Thoracic aorta (tissue), 2 donors: ENCODE measurements at places on chromosomes 16 and 17. TPM values are rescaled to one million over a fixed set of nuclear protein-coding genes. Genes with fewer than 3 reads are reported as not detected.

DNA sequence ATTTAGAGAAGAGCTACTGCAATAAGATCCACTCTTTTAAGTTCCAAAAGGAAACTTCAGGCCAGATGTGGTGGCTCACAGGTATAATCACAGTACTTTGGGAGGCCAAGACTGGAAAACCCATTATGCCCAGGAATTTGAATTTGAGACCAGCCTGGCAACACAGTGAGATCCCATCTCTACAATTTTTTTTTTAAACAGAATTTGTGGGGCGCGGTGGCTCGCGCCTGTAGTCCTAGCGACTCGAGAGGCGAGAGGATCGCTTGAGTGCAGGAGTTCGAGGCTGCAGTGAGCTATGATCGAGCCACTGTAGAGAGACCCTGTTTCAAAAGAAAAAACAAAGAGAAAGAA is 793 bp downstream of the COG7 start:
- H3K27ac ChIP-seq: no peak overlapping the region
- H3K36me3 ChIP-seq: no peaks in the 10 kb centered on the region
- DNase-seq: no peak
- peak overlapping the region; percentile 94 for H3K4me3 ChIP-seq
- no peaks in the 10 kb centered on the region for H3K27me3 ChIP-seq
- peaks cover 11% of the 10 kb centered on the region for H3K4me1 ChIP-seq

USP43 gene
- total RNA-seq: 0.21 TPM

DNA sequence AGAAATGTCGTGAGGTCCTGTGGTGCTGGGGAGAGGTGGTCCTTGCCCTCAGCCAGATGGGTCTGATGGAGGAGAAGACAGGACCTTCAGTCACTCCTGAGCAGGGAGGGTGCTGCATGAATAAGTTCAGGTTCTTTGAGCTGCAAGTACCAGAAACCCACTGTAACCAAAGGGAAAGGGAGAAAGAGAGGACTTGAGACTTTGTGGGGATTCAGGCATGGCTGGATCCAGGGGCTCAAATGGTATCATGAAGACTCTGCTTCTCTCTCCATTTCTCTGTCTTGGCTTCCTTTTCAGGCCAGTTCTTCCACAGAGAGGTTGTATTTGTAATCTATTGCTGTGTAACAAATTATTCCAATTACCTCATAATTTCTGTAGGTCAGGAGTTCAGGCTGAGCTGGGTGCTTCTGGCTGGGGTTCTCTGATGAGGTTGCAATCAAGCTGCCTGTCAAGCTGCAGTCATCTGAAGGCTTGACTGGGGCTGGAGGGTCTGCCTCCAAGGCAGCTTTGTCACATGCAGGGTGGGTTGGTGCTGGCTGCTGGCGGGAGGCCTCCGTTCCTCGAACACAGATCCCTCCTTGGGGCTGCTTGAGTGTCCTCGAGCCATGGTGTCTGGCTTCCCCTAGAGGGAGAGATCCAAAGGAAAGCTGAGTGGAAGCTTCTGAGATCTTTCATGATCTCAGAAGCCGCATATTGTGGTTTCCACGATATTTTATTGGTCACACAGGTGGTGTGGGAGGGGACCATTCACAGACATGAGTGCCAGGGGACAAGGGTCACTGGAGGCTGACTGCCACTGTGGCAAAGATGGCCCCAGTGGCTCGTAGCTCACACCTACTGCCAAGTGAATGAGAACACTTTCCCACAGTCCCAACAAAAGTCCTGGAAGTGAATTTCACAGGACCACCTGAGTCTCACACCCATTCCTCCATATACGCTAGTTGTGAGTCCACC is 5.9 kb upstream of the ADCY7 start:
- no peaks in the 10 kb centered on the region for H3K36me3 ChIP-seq
- H3K27ac ChIP-seq: no peak overlapping the region
- DNase-seq: peak; percentile 0
- peaks cover 29% of the 10 kb centered on the region for H3K4me1 ChIP-seq
- no peak overlapping the region for H3K4me3 ChIP-seq
- H3K27me3 ChIP-seq: no peaks in the 10 kb centered on the region

DNA sequence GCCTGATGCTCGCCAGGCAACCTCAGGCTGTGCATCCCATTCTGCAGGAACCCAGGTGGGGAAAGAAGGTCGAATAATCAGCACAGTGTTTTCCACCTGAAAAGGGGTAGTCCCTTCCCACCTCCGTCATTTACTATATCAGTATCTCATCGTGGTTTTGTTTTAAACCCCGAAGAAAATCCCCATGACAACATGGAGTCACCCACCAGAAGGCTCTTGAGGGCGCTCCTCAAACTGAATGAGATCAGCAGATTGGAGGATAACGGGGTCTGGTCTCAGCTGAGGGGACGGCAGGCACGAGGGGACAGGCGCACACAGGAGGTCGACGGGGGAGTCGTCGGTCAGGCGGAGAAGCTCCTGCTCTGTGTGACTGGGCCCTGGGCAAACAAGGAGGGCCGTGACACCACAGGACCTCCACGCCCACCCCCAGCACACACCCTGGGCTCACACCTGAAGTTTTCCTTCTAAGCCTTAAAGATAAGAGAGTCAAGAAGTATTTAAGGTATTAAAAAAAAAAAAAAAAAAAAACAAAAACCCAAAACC is 44.2 kb downstream of the MARF1 start:
- no peak overlapping the region for H3K4me3 ChIP-seq
- peaks cover 53% of the 10 kb centered on the region for H3K36me3 ChIP-seq
- H3K27ac ChIP-seq: no peak overlapping the region
- H3K27me3 ChIP-seq: no peaks in the 10 kb centered on the region
- H3K4me1 ChIP-seq: peaks cover 22% of the 10 kb centered on the region
- no peak for DNase-seq

- no peaks in the 10 kb centered on the region for H3K36me3 ChIP-seq
- no peaks in the 10 kb centered on the region for H3K4me1 ChIP-seq
- no peaks in the 10 kb centered on the region for H3K27me3 ChIP-seq
- H3K27ac ChIP-seq: no peak overlapping the region
- H3K4me3 ChIP-seq: no peak overlapping the region
These were observed 112.4 kb downstream of the IRX3 start for GRCh38 chr16:54174201-54174600.

DNA sequence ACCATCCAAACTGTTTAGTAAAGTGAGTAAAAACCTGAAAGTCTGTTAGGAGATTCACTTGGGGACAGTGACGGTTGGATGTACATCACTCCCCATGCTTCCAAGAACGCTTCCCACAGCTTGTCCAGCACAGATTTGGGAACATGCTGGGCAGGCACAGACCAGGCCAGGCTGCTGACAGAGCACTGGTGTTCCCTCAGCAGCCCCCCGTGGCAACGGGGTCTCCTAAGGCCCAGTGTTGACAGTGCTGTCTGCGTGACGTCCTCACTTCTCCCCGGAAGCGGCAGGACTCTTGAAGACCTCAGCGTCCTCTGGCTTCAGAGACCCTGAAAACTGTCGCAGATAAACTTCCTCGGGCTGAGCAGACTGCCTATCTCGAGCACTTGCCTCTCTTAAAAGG is 8.9 kb upstream of the TRPV3 start:
- no peaks in the 10 kb centered on the region for H3K27me3 ChIP-seq
- no peaks in the 10 kb centered on the region for H3K4me1 ChIP-seq
- DNase-seq: no peak
- no peak overlapping the region for H3K4me3 ChIP-seq
- H3K27ac ChIP-seq: no peak overlapping the region
- H3K36me3 ChIP-seq: no peaks in the 10 kb centered on the region

GRCh38 chr16:2486645-2487516 is 12.0 kb downstream of the TBC1D24 start:
- no peak overlapping the region for H3K4me3 ChIP-seq
- no peaks in the 10 kb centered on the region for H3K36me3 ChIP-seq
- DNase-seq: no peak
- H3K4me1 ChIP-seq: peaks cover 22% of the 10 kb centered on the region
- no peaks in the 10 kb centered on the region for H3K27me3 ChIP-seq

DNA sequence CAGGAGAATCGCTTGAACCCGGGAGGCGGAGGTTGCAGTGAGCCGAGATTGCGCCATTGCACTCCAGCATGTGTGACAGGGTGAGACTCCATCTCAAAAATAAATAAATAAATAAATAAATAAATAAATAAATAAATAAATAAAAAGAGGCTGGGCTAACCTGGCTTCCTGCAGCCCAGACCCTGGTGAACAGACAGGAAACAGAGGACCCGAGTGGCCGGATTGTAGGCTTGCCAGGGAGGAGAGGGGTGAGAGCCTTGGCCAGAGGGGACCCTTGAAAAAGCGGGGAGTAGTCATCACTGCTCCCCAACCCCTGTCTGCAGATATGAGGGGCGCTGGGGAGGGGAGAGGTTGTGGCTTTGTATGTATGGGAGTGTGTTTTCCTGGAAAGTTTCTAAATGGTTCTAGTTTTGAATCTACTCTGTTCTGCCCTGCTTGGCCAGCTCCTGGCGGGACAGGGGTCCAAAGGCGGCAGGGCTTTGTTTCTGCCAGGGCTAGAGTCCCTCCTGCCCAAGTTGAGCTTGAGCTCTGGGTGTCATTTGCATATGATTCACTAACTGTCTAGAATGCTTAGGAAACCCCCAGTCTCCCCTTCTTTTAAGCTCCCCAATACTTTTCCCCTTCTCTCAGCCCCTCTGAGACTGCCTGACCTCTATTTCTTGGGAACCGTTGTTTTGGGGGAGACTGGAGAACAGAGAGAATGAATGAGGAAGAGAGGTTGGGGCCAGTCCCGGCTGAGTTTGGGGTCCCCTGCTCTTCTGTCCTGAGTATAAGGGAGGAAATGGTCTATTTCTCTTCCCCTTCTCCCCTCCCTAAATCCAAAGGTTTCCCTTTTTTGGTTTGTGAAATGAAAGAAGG is 16.4 kb downstream of the RARA start:
- peaks cover 99% of the 10 kb centered on the region for H3K4me1 ChIP-seq
- no peak overlapping the region for H3K4me3 ChIP-seq
- no peaks in the 10 kb centered on the region for H3K36me3 ChIP-seq
- H3K27ac ChIP-seq: peak overlapping the region; percentile 91
- no peak for DNase-seq
- H3K27me3 ChIP-seq: no peaks in the 10 kb centered on the region

CACNG1 gene
- not detected for total RNA-seq

DNA sequence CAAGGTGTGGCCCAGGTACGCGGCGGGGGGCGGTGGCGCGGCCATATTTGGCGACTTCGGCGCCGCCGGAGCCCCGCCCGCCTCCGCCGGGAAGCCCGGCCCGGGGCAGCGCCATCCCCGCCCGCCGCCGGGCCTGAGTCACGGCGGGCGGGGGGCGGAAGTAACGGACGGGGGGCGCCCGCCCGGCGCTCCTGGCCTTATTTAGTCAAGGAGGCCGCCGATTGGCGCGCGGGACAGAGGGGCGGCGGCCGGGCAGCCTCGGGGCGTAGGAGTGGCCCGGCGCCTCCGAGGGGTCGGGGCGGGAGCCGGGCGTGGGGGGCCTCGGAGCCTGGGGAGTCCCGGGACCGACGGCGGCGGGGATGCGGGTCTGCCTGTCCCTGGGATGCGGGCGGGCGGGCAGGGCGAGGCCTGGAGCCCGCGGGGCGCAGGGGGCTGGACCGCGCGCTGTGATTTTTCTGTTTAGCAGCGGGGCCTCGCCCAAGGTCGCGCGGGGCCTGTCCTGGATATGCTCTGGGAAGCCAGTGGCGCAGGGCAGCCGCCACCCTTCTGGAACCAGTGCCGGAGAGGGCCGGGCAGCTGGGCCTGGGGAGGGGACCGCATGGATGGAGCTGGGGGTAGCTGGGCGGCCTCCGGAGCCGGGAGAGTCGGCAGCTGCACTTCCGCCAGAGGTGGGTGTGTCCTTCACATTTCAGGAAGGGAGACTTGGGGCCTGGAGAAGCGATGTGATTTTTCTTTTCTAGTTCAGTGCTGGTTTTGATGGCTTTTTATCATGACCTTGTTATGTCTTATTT is 2.3 kb upstream of the ACTG1 start:
- DNase-seq: no peak
- H3K27me3 ChIP-seq: no peaks in the 10 kb centered on the region
- H3K4me1 ChIP-seq: peaks cover 35% of the 10 kb centered on the region
- peak overlapping the region; percentile 99 for H3K27ac ChIP-seq
- H3K4me3 ChIP-seq: peak overlapping the region; percentile 99
- H3K36me3 ChIP-seq: peaks cover 23% of the 10 kb centered on the region

GRCh38 chr16:10318798-10319500 is 66.9 kb upstream of the ATF7IP2 start:
- no peaks in the 10 kb centered on the region for H3K36me3 ChIP-seq
- H3K4me3 ChIP-seq: no peak overlapping the region

KRTAP3-1 gene
- not detected for total RNA-seq

CRISPLD2 gene
- 116 TPM for total RNA-seq

GRCh38 chr16:81752876-81753227 is 26.2 kb upstream of the PLCG2 start:
- no peak overlapping the region for H3K4me3 ChIP-seq
- H3K4me1 ChIP-seq: no peaks in the 10 kb centered on the region
- H3K27ac ChIP-seq: peak overlapping the region; percentile 20
- no peak for DNase-seq

- H3K36me3 ChIP-seq: no peaks in the 10 kb centered on the region
- H3K27me3 ChIP-seq: no peaks in the 10 kb centered on the region
- no peak overlapping the region for H3K27ac ChIP-seq
- no peaks in the 10 kb centered on the region for H3K4me1 ChIP-seq
These were observed 83.7 kb downstream of the ITFG1 start for GRCh38 chr16:47377154-47377553.
